ENCODE measurements at places on chromosomes 3 and 15. TPM values are rescaled to one million over a fixed set of nuclear protein-coding genes. Genes with fewer than 3 reads are reported as not detected.

The ZKSCAN7 gene
- total RNA-seq: 21.9 TPM

The GNAT1 gene
- total RNA-seq: not detected

The CMSS1 gene
- total RNA-seq: 12.3 TPM

The CPN2 gene
- not detected for total RNA-seq

The CYP1A1 gene
- 0.25 TPM for total RNA-seq

The SKIL gene
- 68.6 TPM for total RNA-seq

The GRIP2 gene
- total RNA-seq: 7.4 TPM

The CPNE4 gene
- 7.9 TPM for total RNA-seq

The TM6SF1 gene
- total RNA-seq: 27.3 TPM

The PLCH1 gene
- 12.0 TPM for total RNA-seq

The PLA2G4F gene
- total RNA-seq: not detected

The C3orf52 gene
- 0.25 TPM for total RNA-seq

The ACSBG1 gene
- 3.0 TPM for total RNA-seq
